ENCODE measurements at places on chromosomes 5 and 9.

DNA sequence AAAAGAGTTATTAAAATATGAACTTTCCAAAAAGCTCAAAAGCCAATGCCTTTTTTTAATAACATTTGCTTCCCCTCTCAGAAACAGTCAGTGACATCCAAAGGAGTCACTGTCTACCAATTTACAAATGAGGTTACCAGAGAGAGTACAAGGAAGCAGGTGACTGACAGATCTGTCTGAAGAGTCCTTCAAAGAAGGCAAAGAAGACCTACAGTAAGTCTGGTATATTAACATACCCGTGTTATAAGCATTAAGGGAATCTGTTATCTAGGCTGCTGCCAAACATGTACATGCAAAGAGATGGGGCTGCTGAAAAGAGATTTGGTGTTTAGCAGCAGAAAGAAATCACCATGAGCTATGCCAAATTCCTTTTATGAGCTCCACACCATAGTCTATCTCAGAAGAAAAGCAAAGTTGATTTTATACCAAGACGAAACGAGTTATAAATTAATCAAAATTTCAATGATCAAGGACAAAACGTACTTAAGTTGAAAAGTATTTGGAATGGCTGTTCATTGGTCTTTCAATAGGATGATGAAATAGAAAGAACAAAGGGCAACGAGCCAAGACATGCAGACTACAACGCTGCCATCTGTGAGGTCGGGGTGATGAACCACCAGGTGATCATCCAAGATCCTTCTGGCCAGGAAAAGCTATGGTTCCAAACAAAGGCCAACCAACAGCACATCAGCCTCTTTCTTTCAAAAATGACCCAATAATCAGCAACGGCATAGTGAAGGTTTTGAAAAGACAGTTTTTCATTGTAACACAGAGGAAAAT is 8.1 kb downstream of the PRELID2 start:
- no peak for DNase-seq

DNA sequence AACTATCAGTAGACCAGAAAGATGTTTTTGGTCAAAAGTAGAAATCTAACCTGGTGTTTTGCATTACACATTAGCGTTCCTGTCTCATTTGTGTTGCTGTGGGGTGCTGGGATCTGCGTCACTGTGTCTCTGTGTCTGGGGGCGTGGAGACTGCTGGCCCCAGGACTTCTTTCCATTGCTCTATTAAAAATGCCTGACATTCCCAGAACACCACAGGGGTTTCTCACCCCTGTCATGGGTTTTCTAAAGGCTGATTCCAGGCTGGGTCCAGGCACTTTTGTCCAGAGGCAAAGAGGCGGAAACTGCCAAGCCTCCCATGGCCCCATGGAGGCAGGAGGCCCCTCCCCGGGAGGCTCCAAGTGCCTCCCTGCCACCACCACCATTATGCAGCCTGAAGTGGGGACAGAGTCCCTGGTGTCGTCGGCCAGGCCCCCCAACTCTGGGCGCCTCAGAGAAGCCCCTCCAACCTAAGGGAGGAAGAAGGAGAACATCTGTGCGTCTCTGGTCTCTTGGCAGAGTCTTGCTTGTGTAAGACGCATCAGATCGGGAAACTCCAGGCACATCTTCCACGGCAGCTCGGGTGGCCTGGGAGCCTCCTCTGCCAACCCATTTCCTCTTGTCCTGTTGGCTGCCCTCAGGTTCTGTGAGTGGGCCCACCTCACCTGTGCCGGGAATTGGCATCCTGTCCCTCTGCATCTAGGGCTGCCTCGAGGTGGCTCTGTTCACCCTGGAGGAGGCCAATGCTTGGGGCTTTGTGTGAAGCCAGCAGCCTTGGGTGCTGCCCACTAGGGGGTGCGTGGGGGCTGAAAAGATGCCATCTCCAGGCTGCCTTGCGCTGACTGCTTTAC is 13.8 kb upstream of the PLEKHG4B start:
- peak; percentile 29 for DNase-seq

DNA sequence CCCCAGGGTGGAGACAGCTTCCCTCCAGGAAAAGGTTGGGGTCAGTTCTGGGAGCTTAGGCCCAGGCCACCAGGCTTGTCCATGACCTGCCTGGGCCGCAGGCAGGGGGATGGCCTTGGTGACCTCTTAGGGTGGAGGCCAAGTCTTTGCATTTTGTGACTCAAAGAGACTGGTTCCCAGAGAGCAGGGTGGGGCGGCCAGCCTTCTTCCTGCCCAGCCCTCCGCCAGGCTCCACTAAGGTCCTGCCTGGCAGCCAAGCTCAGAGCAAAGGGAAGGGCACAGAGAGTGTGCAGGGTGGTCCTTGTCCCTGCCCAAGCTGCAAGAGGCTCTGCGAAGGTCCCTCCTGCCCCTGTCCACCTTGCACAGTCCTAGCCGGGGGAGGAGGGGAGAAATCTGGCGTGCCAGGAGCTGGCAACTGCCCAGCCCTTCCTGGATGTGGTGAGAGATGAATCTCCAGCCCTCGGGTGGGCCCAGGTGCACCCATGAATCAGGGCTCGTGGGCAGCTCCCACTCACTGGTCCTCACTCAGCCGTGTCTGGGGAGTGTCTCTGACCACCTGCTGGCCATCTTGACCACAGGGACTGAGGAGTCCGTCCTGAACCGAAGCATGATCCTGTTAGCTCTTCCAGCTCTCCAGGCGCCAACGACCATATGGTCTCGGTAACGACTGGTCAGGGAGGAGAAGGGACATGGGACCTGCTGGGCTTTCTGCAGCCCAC is 2.3 kb upstream of the PTGDS start:
- no peak for DNase-seq

DNA sequence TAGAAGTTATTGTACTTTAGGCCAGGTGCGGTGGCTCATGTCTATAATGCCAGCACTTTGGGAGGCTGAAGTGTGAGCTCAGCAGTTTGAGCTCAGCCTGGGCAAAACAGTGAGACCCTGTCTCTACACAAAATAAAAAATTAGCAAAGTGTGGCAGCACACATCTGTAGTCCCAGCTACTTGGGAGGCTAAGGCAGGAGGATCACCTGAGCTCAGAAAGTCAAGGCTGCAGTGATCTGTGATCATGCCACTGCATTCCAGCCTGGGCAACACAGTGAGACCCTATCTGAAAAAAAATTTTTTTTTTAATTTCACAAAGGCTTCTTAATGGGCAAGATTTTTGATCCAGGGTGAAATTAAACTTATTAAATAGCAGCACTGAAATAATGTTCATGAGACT is 92.8 kb downstream of the CDC42SE2 start:
- DNase-seq = no peak

GRCh38 chr5:20554001-20554400 is 566.0 kb upstream of the CDH18 start:
- no peak for DNase-seq

DNA sequence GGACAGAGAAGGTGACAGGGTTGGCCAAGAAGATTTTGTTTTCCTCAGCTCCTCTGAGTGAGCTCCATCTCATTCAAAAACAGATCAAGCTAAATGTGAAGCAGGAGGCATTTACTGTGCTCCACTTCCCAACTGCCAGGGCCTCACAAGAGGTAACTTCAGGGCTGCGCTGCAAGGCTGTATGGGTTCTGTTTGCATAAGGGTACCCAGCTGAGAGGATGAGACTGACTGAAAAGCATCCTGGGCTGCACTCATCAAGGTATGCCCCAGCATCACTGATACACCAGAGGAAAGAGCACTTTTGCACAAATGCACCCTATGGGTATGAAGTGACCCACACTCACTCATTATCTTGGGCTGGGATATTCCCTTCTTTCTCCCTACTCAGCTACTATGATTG is 316.2 kb upstream of the HAPLN1 start:
- no peak for DNase-seq

GRCh38 chr5:97670447-97670846 is 487.4 kb upstream of the RIOK2 start:
- no peak for DNase-seq

- no peak for DNase-seq
These were observed 39.1 kb downstream of the NIPBL start for GRCh38 chr5:36915653-36916052.

DNA sequence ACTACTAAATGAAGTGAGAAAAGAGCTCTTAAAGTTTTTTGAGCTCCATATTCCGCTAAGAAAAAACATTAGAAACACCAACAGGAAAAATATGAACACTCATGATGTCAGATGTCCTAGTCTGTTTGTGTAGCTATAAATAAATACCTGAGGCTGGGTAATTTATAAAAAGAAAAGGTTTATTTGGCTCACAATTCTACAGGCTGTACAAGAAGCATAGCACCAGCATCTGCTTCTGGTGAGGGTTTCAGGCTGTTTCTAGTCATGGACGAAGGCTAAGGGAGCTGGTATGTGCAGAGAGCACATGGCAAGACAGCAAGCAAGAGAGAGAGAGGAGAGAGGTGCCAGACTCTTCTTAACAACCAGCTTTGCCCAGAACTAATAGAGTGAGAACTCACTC is 186.2 kb downstream of the PLK2 start:
- DNase-seq = no peak

Data from activated naive CD8-positive, alpha-beta T cell treated with anti-CD3 and anti-CD28 coated beads, Interleukin-2, amount 50 U/mL, for 24 hours (primary cell).